ENCODE measurements at places on chromosomes 2 and 18. TPM values are rescaled to one million over a fixed set of nuclear protein-coding genes. Genes with fewer than 3 reads are reported as not detected.

DNA sequence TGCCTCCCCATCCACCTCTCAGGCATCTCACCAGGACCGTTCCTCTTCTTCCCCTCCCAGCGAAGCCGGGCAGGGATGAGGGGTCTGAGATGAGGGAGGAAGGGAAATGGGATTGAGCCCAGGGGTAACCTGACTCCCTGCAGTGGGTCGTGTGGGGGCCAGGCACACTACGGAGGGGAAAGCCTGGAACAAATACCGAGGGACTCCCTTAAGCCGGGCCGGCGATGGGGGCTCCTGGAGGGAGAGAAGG, 250 bp upstream of the SPEG start:
- no peak for DNase-seq

LPIN2 gene
- 38.6 TPM for total RNA-seq

DNA sequence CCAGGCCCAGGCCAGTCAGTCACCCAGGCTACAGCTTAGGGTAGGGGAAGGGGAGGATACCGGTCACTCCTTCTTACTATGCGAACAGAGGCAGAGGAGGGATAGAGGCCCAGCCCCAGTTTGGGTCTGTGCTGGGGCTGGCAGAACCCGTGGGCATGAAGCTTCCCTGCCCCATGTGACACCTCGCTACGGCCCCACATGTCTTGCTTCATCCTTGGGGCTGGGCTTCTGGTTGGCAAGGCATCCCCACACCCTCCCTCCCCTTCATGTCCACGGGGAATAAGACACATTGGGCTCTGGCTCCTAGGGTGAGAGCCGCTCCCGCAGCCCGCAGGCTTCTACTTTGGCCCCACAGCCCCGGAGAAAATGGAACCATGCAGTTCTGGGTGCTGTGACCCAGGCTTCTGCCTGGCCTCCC, 32.4 kb downstream of the HS1BP3 start:
- peak; percentile 78 for DNase-seq

GRCh38 chr2:126543081-126543480, 112.9 kb upstream of the GYPC start:
- DNase-seq = no peak

GRCh38 chr2:147937744-147938349, 82.7 kb downstream of the ORC4 start:
- no peak for DNase-seq

CABYR gene
- 9.8 TPM for total RNA-seq

- DNase-seq = no peak
Measured at GRCh38 chr2:234388591-234388990, 108.3 kb downstream of the ARL4C start.

ZAP70 gene
- 0.41 TPM for total RNA-seq

- DNase-seq = no peak
Measured at GRCh38 chr2:106028192-106028591, 165.9 kb downstream of the UXS1 start.

GRCh38 chr2:11354363-11355154, 10.1 kb upstream of the ROCK2 start:
- no peak for DNase-seq

DNA sequence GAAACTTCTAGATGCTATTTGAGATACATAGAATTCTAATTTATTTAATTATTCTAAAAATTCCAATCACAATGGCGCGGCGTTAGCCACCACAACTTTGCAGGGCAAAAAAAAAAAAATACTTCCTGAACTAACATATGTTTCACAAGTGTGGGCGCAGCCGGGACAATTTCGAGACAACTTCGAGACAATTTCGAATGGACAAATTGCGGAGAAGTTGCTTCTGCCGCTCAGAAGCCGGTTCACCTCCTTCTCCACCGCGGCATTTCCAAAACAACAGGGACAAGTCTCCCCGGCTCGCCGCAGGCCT, 842 bp downstream of the PAX3 start:
- DNase-seq = no peak

- no peak for DNase-seq
Measured at GRCh38 chr2:238075397-238075796, 14.6 kb downstream of the SCLY start.

CNGA3 gene
- not detected for total RNA-seq

DNA sequence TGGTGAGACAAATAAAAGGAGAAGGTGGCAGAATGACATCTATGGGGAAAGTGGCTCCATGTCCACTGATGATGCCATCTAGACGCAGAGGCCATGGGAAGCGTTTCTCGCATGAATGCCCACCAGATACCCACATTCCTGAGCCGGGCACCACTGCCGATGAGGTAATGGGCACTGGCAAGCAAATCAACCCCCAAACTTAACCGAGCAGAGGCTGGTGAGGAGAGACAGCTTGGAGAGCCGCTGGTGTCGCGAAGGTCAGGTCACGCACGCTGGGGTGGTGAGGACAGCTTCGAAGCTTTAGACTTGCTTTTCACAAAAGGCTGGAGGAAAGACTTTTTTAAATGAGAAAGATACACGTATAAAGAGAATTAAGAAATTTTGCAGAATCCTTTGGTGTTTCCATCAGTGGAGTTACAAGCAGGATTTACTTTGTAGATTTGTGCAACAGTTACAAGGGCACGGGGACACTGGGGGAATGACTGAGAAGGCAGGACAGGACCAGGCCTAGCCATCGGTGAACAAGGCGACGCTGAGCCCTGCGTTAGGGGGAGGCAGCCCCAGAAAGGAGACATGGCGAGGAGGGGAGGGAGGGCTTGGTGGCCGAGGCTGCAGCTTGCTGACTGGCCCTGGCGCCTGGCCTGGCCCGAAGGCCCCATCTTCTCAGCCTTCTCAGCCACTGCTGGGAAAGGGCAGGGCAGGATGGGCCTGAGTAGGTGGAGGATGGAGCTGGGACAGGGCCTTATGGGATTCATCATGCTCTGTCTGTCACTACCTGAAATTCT, 83.9 kb upstream of the HDAC4 start:
- no peak for DNase-seq

MOB4 gene
- 32.8 TPM for total RNA-seq

DNA sequence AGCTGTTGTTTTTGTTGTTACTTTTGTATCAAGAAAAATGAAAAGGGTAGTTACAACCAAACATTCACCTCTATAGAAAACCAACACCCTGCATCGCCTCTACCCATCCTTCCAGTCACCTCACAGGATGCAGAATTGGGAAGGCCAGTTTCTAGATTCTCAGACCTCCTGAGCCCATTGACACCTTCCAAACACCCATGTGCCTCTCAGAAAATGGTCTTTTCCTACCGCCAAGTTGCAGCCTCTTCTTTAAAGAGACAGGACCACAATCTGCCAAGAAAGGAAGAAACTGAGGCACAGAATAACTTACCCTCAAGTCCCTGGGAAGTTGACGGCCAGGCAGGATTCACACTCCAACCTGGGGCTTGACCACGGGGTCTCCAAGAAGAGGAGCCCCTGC, 101.4 kb downstream of the TNS1 start:
- DNase-seq = no peak

DPYSL5 gene
- total RNA-seq = 0.25 TPM

All from chondrocyte (in vitro differentiated cells).